T-helper 2 cell treated with Interferon-gamma antibody and Interleukin-4, amounts not matched to agents 5 μg/mL and 100 μg/mL, for 36 hours (primary cell): ENCODE measurements at places on chromosomes 1 and 21.

DNA sequence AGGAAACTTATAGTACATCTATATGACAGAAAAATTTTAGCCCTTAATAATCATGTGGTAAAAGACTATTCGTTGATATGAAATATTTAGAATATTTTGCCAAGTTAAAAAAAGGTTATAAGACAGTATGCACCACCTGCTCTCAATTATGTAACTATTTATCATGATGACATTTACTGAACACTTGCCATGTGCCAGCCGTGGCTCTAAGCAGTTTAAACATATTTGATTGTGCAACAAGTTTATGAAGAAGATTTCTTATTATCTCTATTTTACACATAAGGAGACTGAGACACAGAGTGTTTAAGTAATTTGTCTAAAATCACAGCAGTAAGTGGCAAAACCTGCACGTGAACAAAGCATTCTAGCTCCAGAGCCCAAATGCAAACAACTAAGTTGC, 199.3 kb upstream of the JUN start:
- DNase-seq, result no peak

- DNase-seq, result no peak
These were observed 105.9 kb downstream of the KCNK2 start for GRCh38 chr1:215188302-215188950.

GRCh38 chr1:185308126-185308525, 8.9 kb downstream of the IVNS1ABP start:
- DNase-seq, result no peak

DNA sequence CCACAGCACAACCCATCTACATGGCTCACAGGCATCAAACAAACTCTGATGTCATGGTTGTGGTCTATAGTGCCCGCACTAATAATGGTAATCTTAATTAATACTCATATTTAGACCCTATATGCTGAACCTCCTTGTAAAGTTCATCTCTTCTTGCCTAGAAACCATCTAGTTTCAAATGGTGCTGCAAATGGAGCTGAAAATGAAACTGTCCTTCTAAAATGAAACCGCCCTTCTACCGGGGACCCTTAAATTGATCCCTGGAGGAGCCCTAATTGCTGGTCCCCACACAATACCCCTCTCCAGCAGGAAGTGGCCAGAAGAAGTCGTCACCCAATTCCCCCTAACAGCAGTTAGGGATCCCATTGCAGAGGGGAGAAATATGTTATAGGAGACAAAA, 612.6 kb downstream of the MRPL39 start:
- no peak for DNase-seq

DNA sequence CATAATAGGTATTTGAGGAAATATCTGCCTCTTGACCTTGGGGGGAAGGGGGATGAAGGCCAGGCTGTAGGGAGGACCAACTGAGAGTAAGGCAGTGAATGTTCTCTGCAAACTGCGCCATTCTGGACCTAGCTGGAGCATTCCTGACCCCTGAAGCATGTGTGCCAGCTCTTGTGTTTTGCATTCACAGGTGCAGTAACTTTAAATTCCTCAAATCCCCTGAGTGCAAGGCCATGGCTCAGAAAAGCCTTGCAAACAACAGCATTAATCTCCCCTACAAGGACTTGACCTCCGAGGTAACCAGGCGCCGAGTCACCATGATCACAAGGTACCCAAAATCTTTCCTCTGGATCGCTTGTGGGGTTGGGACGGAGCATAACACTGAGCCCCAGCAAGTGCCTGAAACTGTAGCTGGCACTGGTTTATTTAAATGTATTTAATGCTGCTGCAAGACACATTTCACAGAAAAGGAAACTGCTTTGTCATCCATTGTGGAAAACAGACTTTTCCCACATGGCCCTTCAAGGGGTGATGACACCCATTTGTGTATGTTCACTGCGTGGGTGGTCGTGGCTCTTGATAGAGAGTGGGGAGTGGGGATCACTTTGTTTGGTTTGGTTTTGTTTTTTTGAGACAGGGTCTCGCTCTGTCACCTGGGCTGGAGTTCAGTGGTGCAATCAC, 1.7 kb downstream of the MYOCOS start:
- no peak for DNase-seq
